CD4-positive, alpha-beta memory T cell (primary cell): ENCODE measurements at places on chromosomes 5 and 9. TPM values are rescaled to one million over a fixed set of nuclear protein-coding genes. Genes with fewer than 3 reads are reported as not detected.

GRCh38 chr5:60445921-60446320, 254.0 kb downstream of the DEPDC1B start:
- no peaks in the 10 kb centered on the region for H3K4me1 ChIP-seq
- no peak overlapping the region for H3K4me3 ChIP-seq
- no peaks in the 10 kb centered on the region for H3K27me3 ChIP-seq
- H3K36me3 ChIP-seq, result no peaks in the 10 kb centered on the region
- no peak for DNase-seq

VCAN gene
- 0.06 TPM for total RNA-seq

- no peaks in the 10 kb centered on the region for H3K27me3 ChIP-seq
- DNase-seq, result no peak
- no peak overlapping the region for H3K27ac ChIP-seq
- H3K4me3 ChIP-seq, result no peak overlapping the region
- no peaks in the 10 kb centered on the region for H3K36me3 ChIP-seq
These were observed 37.5 kb upstream of the IQGAP2 start for GRCh38 chr5:76365561-76365960.

- H3K4me1 ChIP-seq, result peaks cover 23% of the 10 kb centered on the region
- H3K27ac ChIP-seq, result no peak overlapping the region
- no peaks in the 10 kb centered on the region for H3K36me3 ChIP-seq
These were observed 63.6 kb downstream of the TMEM174 start for GRCh38 chr5:73236541-73237128.

PRSS3 gene
- not detected for total RNA-seq

LCN2 gene
- not detected for total RNA-seq

- no peak overlapping the region for H3K27ac ChIP-seq
- H3K4me3 ChIP-seq, result no peak overlapping the region
These were observed 139.6 kb downstream of the CMYA5 start for GRCh38 chr5:79829260-79829659.

DNA sequence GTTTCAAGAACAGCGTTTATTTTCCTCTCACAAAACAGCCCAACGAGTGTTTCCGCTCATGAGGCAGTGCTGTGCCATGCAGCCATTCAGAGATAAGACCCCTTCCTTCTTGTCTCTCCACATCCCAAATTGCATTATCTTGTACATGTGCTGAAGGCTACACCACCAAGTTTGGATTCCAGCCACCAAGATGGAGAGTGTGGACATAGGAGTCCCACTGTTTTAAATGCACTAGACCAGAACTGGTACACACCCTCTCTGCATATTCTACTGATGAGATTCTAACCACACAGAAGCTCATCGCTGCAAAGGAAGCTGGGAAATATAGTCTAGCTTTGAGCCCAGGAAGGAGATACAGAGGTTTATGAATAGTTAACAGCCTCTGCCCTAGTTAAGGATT, 509.4 kb downstream of the NFIB start:
- H3K36me3 ChIP-seq, result no peaks in the 10 kb centered on the region
- H3K27me3 ChIP-seq, result no peaks in the 10 kb centered on the region
- no peaks in the 10 kb centered on the region for H3K4me1 ChIP-seq
- H3K27ac ChIP-seq, result no peak overlapping the region

FOXI1 gene
- not detected for total RNA-seq

- H3K27me3 ChIP-seq, result no peaks in the 10 kb centered on the region
- no peak for DNase-seq
- H3K27ac ChIP-seq, result no peak overlapping the region
- no peaks in the 10 kb centered on the region for H3K4me1 ChIP-seq
- no peak overlapping the region for H3K4me3 ChIP-seq
These were observed 15.7 kb upstream of the IGFBPL1 start for GRCh38 chr9:38439916-38440301.

- no peak for DNase-seq
- H3K27me3 ChIP-seq, result no peaks in the 10 kb centered on the region
- no peak overlapping the region for H3K27ac ChIP-seq
- H3K36me3 ChIP-seq, result peaks cover 27% of the 10 kb centered on the region
- peaks cover 35% of the 10 kb centered on the region for H3K4me1 ChIP-seq
These were observed 24.3 kb downstream of the RAD23B start for GRCh38 chr9:107307331-107307730.

- no peaks in the 10 kb centered on the region for H3K4me1 ChIP-seq
- H3K4me3 ChIP-seq, result no peak overlapping the region
- DNase-seq, result no peak
- no peaks in the 10 kb centered on the region for H3K27me3 ChIP-seq
- H3K27ac ChIP-seq, result no peak overlapping the region
These were observed 55.2 kb upstream of the TMEM252 start for GRCh38 chr9:68595868-68596267.

DNA sequence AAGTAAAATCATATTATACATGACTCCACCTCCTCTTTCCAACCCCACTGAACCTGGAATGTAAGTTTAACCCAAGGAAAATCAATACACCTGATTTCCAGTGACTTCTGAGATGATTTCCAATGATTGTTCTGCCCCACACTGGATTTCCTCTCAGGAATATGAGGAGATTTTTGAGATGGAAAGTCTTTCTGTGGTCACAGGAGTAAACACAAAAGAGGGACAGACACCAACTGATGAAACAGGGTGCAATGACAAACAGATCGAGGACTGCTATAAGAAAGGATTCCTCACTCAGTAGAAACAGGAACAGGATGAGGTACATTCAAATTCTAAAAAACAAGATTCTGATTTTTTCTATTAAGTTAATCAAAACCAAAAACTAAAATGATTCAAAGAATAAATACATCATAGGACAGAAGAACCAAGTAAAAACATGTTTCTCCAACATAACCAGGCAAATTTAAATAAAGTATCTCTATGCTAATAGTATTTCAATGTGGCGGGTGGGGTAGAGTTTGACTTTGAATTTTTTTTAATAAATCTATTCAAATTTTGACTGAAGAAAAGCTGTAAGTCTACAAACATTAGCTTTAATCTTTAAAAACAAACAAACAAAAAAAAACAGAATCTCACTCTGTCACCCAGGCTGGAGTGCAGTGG, 42.1 kb downstream of the DTWD2 start:
- H3K36me3 ChIP-seq, result no peaks in the 10 kb centered on the region
- H3K4me1 ChIP-seq, result no peaks in the 10 kb centered on the region
- DNase-seq, result no peak
- H3K27me3 ChIP-seq, result no peaks in the 10 kb centered on the region
- H3K4me3 ChIP-seq, result no peak overlapping the region

SLC6A18 gene
- total RNA-seq, result not detected

PHF24 gene
- total RNA-seq, result not detected

GRCh38 chr5:59764361-59764760, 129.2 kb downstream of the PDE4D start:
- H3K4me3 ChIP-seq, result no peak overlapping the region
- no peaks in the 10 kb centered on the region for H3K27me3 ChIP-seq
- no peaks in the 10 kb centered on the region for H3K4me1 ChIP-seq
- no peak for DNase-seq
- no peak overlapping the region for H3K27ac ChIP-seq
- H3K36me3 ChIP-seq, result no peaks in the 10 kb centered on the region

GRCh38 chr5:10861423-10861790, 100.4 kb upstream of the DAP start:
- H3K36me3 ChIP-seq, result no peaks in the 10 kb centered on the region
- no peaks in the 10 kb centered on the region for H3K4me1 ChIP-seq
- no peak overlapping the region for H3K27ac ChIP-seq
- no peak overlapping the region for H3K4me3 ChIP-seq

FER gene
- 11.3 TPM for total RNA-seq

GRCh38 chr9:121297389-121297788, 29.4 kb downstream of the GSN start:
- DNase-seq, result no peak
- H3K4me1 ChIP-seq, result peaks cover 9% of the 10 kb centered on the region
- H3K4me3 ChIP-seq, result no peak overlapping the region

DNA sequence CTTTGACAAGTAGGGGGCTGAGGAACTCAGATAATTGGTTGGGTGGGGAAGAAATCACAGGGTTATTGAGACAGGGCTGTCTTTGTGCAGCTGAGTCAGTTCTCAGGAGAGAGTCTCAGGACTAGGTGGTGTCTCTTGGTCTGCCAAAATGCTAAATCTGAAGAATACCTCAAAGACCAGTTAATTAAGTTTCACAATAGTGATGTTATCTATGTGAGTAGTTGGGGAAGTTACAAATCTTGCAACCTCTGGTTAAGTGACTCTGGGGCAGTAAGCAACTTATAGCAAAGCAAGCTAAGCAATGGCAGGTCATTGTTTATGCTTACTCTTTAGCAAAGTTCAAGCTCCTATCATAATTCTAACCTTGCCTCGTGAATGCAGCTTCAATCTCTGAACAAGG, 53.6 kb downstream of the GIN1 start:
- no peaks in the 10 kb centered on the region for H3K4me1 ChIP-seq
- H3K27ac ChIP-seq, result no peak overlapping the region
- no peaks in the 10 kb centered on the region for H3K27me3 ChIP-seq
- DNase-seq, result no peak
- no peak overlapping the region for H3K4me3 ChIP-seq

DNA sequence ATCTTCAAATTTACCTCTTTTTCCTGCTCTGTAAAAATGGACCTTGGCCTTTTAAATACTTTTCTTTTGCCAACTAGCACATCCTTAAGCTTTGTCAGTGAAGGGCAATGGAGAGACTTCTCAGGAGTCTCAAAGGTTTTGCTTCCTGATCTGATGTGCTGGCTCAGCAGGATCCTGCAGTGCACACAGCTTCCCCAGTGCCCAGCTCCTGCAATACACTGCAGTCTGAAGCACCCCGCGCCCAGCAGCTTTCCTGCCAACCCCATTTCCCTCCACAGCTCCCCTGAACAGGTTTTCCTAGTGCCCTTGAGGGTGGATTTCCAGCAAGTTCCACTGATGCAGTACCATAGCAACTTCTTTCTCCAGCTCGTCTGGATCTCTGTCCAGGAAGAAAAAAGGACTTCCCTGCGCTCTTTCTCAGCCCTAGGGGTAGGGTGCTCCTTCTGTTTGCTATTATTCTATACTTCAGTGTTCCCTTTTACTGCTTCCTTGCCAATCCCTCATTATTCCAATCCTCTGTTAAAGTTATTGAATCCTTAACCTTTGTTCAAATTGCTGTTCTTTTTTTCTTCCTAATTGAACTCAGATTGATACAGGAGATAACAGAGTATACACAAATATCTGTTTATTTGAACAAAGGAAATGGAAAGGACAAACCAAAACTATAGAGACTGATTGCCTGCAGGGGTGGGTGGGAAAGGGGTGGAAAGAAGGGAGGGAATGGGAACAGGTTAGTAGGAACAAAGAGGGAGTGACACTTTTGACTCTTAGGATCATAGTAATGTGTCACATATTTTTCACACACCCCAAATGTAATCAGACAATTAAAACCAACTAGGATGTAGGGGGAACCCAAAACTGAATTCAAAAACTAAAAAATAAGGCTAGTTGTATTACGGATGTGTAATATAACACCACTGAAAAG, 8.5 kb downstream of the SNAPC3 start:
- no peak overlapping the region for H3K4me3 ChIP-seq
- DNase-seq, result no peak
- no peak overlapping the region for H3K27ac ChIP-seq

- H3K36me3 ChIP-seq, result no peaks in the 10 kb centered on the region
- DNase-seq, result no peak
- peaks cover 15% of the 10 kb centered on the region for H3K4me1 ChIP-seq
- H3K27ac ChIP-seq, result no peak overlapping the region
These were observed 5.3 kb upstream of the TBC1D9B start for GRCh38 chr5:179912951-179913350.

DNA sequence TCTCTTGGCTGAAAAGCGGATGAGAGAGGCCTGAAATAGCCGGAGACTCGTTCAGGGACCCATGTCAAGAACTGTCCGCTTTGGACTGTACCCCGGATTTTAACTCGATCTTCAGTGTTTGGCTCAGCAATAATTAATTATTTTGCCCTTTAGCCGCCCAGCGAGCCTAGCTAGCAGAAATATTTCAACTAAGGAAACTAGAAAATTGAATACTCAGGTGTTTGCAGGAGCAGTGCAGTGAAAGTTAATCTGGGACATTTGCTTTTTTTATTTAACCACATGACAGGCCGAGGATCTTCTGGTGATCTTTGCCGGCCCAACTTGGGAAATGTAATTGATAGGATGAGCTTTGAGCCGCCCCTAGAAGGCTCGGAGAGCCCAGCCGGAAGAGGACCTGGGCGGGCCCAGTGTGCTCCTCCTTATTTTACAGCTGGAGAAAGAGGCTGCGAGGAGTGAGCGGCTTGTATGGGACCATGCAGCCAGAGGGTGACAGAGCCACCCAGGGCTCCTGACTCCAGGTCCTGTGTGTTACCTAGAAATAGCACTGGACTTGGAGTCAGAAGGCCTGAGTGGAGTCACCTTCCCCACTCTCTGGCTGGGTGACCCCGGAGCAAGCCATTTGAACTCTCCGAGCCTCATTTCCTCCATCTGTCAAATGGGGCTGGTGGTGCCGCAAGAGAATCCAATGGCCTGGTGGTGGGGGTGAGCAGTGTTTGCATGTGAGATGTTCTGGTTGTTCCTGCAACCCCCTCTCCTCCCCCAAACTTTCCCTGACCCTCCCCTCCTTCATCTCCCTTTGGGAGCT, 2.4 kb downstream of the PPARGC1B start:
- H3K4me3 ChIP-seq, result peak overlapping the region; percentile 39
- no peaks in the 10 kb centered on the region for H3K36me3 ChIP-seq
- H3K4me1 ChIP-seq, result no peaks in the 10 kb centered on the region
- H3K27me3 ChIP-seq, result no peaks in the 10 kb centered on the region
- no peak for DNase-seq

GRCh38 chr5:169945831-169946261, 34.4 kb downstream of the INSYN2B start:
- no peak overlapping the region for H3K4me3 ChIP-seq
- H3K36me3 ChIP-seq, result no peaks in the 10 kb centered on the region
- H3K27ac ChIP-seq, result no peak overlapping the region
- no peaks in the 10 kb centered on the region for H3K27me3 ChIP-seq
- no peaks in the 10 kb centered on the region for H3K4me1 ChIP-seq
- DNase-seq, result no peak

EGFL7 gene
- total RNA-seq, result not detected

GRCh38 chr5:2579126-2579525, 172.4 kb downstream of the IRX2 start:
- no peak overlapping the region for H3K4me3 ChIP-seq
- no peaks in the 10 kb centered on the region for H3K36me3 ChIP-seq
- H3K27me3 ChIP-seq, result no peaks in the 10 kb centered on the region

GRCh38 chr9:114854736-114855355, 49.0 kb upstream of the TNFSF15 start:
- DNase-seq, result no peak
- H3K27me3 ChIP-seq, result no peaks in the 10 kb centered on the region
- H3K27ac ChIP-seq, result no peak overlapping the region
- no peaks in the 10 kb centered on the region for H3K36me3 ChIP-seq

DNA sequence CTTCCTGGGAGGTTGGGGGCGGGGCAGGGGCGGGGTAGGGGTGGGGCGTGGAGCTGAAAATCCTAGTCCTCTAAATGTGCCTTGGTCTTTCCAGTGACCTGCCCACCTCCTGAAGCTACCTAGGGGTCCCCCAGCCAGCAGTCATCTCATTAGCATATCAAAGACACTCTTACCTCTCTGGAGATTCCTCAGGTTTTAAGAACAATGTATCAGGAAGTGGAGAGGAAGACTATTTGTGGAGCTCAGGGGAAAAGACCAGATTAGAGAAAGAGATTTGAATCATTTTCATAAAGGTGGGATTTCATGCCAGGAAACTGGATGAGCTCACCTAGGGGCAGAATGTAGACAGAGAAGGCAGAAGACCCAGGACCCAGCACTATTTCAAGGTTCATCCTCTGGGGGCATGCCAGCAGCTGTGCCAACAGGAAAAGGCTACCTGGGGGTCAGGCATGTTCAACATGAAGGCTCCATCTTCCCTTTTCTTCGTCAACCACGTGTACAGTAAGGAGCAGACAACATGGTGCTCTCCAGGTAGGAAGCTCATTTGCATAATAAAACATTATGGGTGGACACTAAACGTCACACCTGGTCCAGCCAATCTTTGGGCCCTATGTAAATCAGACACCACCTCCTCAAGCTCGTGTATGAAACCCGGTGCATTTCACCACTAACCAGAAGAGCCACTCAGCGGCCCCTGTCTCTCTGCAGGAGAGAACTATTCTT, 6.9 kb downstream of the GMCL2 start:
- H3K4me3 ChIP-seq, result no peak overlapping the region
- H3K27ac ChIP-seq, result no peak overlapping the region
- no peaks in the 10 kb centered on the region for H3K4me1 ChIP-seq
